Umbilical cord (tissue), 2 donors: ENCODE measurements at places on chromosomes 7 and 10.

DNA sequence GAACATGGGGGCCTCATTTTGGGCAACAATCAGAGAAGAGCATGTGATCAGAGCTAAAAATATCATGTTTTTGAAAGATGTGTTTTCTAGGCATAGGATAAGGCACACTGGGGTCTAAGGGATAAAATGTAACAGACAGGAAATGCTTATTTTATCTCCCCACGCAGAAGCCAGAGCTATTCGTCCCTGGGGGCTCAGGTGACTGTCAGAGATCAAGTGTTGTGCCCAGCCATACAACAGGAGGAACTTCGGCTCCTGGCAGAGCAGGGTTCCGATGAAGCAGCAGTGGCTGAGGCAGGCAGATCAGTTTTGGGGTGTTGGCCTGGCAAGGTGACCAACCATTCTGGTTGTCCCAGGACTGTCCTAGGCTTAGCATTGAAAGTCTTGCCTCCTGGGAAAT is 15.2 kb downstream of the NPY start:
- DNase-seq, result no peak

DNA sequence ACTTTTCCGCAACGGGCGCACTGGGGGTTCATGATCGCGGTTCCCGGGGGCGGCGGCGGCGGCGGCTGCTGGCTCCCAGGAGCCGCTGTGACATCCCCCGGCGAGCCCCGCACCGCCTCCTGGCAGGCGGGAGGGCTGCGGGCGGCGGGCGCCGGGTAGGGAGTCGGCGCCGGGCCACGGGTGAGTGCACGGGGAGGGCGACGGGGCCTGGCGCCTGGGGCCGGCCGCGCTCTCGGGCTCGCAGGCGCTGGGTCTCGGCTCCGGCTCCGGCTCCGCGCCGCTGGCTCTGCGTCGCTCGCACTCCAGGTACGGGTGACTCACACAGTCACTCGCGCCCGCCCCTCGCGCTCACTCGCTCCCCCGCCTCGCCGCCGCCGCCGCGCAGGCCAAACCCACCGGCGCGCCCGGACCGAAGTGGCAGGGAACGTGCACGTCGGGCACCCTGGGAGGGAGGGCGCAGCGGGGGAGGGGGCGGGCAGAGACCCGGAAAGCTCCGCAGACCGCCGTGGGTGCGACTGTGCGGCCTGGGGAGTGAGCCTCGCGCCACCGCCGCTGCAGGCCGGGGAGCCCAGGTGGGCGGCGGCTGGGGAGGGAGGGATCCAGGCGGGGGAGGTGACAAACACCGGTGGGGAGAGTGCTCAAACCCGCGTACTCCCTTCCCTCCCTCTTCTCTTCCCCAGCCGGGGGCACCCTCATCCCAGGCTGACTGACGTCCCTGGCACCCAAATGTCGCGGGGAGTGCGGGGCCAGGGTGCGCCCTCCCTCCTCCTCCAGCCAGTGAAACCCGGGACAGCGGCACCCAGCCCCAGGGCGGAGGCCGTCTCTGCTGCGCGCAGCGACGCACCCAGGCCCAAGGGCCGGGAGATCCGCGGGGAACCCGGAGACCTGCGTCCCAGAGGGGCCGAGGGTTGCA is 276.9 kb upstream of the NEBL start:
- DNase-seq, result peak; percentile 59

DNA sequence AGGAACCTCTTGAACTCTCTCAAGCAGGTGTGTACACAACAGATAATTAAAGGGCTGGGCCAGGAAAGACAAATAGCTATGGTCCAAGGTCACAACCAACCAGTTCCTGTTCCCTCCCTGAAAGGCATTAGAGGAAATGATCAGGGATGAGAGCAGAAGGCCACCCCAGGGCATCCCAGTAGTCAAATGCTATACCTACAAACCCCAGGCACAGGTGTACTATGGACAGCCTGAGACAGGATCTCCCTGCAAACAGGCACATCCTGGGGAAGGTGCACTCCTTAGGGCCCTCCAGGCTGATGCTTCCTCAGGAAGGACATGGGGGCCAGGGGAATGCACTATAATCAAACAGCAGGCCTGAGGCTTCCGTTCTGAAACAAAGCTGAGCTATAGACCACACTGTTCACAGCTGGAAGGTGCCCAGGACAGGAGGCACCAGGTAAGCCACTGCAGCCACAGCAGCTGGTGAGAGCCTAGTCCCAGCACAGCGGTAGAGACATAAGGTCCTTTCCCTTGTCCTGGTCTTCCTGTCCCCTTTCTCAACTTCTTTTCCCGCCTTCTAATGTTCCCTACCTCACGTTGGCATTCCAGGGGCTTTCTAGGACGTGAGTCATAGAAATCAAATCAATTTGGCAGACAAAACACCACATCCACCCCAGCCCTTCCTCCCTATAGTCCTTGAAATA is 13.3 kb downstream of the PARP12 start:
- DNase-seq, result no peak

DNA sequence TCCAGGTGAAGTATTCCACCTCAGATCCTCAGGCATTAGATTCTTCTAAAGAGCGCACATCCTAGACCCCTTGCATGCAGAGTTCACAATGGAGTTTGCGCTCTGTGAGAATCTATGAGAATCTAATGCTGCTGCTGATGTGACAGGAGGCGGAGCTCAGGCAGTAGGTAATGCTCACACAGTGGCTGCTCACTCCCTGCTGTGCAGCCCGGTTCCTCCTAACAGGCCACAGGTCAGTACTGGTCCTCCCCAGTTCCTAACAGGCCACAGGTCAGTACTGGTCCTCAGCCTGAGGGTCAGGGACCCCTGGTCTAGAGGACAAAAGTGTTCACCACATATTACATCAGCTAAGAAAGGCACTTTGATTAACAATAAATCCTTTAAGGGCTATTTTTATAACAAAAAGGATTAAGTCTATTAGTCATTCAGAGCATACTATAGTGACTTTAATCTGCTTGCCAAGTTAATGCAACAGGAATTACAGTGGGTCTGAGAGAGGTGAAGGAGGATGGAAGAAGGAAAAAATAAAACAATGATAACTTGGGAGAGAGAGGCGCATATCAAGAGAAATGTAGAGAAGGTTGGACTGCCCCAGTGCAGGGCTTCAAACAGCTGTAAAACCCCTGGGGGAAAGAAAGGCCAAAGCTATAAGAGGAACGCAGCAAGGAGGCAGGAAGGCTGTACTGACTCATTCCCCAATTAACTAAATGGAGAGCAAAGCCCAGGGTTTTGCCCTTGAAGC is 49.2 kb downstream of the CUL2 start:
- peak; percentile 9 for DNase-seq

GRCh38 chr7:56051053-56051338 is 248 bp downstream of the PSPH start:
- DNase-seq, result no peak

DNA sequence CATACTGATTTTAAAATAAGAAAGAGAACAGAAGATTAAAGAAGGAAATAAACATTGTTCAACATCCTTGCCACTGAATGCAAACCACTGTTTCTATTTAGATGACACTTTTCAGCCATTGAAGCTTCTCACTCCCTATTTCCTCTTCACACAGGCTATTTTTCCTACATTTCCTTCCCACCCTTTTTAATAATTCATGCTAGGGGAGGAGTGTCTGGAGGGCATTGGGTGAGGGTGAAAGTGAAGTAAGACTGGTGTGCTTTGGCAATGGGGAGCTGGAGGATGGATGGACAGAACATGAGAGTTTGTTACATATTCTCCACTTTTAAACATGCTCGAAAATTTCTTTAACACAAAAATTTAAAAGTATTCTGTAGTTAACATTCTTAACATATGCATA is 168.8 kb upstream of the GLI3 start:
- DNase-seq, result no peak

GRCh38 chr7:159237022-159237653 is 92.5 kb upstream of the VIPR2 start:
- DNase-seq, result no peak

GRCh38 chr7:148883266-148884048 is 634 bp downstream of the EZH2 start:
- DNase-seq, result peak; percentile 25

- DNase-seq, result no peak
These were observed 161.7 kb upstream of the CSTF2T start for GRCh38 chr10:51861051-51861450.

DNA sequence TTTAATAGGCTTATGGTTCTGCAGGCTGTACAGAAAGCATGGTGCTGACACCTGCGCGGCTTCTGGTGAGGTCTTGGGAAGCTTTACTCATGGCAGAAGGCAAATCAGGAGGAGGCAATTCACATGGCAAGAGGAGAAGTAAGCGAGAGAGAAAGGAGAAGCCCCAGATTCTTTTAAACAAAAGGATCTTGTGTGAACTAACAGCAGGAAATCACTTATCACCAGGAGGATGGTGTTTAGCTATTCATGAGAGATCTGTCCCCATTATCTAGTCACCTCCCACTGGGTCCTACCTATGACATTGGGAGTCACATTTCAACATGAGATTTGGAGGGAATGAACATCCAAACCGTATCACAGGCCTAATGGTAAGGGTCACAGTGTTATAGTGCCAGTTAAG is 678.0 kb upstream of the KCND2 start:
- DNase-seq, result no peak

GRCh38 chr10:120607016-120607709 is 150.1 kb downstream of the PLPP4 start:
- DNase-seq, result no peak

DNA sequence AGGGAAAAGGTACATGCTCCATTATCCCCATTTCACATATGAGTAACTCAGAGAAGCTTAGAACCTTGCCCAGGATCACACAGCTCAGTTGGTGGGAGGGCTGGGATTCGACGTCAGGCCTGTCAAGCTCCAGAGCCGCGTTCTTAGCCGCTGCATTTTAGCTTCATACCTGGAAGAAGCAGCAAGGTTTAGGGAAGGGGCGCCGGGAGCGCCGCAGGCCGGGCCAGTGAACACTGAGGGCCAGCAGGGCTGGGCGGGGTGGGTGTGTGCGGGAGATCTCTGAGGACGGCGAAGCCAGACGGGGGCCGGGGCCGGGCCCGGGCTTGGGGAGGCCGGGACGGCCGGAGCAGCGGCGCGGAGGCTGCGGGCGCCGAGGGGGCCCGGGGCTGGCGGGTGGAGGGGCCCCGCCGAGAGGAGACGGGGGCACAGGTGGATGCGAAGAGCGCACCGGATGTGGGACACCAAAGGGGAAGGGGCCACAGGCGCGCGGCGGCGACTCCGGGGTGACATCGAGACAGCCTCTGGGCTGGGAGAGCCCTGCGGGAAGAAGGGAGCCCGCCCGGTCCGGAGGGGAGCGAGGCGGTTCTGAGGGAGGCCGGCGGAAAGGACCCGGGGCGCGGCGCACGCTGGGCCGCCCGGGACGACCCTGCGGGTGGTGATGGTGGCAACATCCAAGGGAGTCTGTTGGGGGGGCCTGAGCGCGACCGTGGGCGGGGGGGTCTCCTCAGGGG is 498 bp downstream of the NDST2 start:
- peak; percentile 24 for DNase-seq

- DNase-seq, result no peak
These were observed 644 bp downstream of the UMAD1 start for GRCh38 chr7:7641129-7641663.

GRCh38 chr7:86965727-86966120 is 93.7 kb downstream of the ELAPOR2 start:
- DNase-seq, result no peak

DNA sequence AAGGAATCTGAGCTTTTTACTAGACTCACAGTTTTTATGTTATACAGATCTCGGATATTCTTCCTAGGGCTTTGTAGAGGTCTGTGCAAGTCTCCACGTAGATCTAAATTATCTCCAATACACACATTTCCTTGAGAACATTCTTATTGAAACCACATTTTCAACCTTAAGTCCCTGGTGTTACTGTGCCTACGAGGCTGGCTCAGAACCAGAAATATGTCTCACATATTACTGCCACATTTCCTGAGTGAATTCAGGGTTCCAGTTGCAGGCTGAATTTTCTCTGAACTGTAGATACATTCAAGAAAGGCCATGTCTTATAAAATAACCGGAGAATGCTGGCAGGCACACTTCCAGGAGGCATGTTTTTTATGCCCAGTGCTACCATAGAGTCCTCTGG is 46.5 kb downstream of the INHBA start:
- DNase-seq, result peak; percentile 94

- no peak for DNase-seq
These were observed 108.7 kb upstream of the DGKB start for GRCh38 chr7:15011289-15011688.

DNA sequence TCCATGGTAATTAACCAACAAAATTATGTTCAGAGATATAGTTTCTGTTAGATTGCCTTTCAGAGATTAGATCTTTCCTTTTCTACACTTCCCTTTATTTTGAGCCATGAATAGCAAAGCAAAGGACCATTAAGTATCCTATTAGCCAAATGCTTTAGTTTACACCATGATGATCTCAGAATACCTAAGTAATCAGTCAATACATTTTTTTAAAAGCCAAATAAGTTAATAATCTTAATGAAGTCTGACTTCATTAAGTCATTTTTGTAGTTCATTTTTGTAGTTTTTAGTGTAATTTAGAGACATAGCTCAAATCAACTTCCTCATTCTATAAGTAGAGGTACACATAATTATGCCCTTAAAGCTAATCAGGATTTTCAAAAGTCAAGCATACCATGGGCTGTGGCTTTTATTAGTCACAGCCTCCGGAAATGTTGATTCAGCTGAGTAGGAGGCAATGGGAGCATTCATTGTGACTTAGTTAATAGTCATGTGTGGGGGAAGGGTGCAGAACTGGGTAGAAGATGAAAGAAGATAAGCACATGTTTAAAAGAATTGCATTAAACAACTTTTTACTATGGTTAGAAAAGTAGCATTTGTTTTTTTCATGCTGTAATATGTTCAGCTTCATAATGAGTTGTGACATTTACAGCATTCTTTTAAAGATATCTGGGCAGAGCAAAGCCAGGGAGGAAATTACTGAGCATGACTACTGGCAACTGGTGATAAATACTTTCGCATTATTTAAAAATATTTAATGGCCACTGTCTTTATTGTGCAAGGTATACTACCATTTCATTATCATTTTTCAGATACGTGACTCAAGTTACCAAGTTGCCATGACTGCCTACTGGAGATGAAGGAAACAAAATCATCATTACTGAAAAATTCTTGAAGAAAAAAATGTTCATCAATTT is 57.3 kb upstream of the CCDC71L start:
- DNase-seq, result peak; percentile 66

DNA sequence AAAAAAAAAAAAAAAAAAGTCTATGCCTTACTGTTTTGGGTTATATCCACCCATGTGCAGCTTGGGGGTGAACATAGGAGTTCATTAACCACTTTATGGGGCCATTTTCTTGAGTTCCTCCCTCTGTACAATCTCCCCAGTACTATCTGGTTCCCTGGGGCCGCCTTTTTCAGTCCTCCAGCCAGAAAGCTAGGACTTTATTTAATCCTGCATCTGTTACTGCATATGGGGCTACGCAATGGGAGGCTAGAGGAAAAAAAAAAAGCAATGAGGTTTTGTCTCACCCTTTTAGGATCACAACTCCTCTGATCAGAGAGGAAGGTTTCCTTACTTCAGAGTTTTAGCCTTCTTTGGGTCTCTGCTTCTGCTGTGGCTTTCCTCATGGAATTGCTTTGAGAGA is 51.0 kb downstream of the BTRC start:
- peak; percentile 50 for DNase-seq

GRCh38 chr7:93148144-93148543 is at the start of gene SAMD9L:
TSS of gene SAMD9L (minus strand) at chr7:93148385. CDS start at chr7:93135971, 12,414 bp downstream.
- no peak for DNase-seq

- no peak for DNase-seq
These were observed 19.6 kb downstream of the C10orf62 start for GRCh38 chr10:97608991-97609561.
